WERI-Rb-1 (cell line): ENCODE measurements at places on chromosomes 2 and 18.

GRCh38 chr2:227386630-227387029 lies 1.1 kb downstream of the SCYGR1 start:
- DNase-seq = no peak

GRCh38 chr18:69995774-69996173 lies 48.1 kb upstream of the CD226 start:
- no peak for DNase-seq

- no peak for DNase-seq
These were observed 11.1 kb downstream of the AMMECR1L start for GRCh38 chr2:127874378-127875269.

- peak; percentile 24 for DNase-seq
These were observed 214.6 kb downstream of the TRIB2 start for GRCh38 chr2:12931186-12931844.

- DNase-seq = no peak
These were observed 36.0 kb upstream of the GALNT5 start for GRCh38 chr2:157221394-157221988.

- no peak for DNase-seq
These were observed 794 bp downstream of the DLX2 start for GRCh38 chr2:172101821-172102390.

GRCh38 chr2:66433695-66433944 lies 1.3 kb upstream of the MEIS1 start:
- DNase-seq = no peak

DNA sequence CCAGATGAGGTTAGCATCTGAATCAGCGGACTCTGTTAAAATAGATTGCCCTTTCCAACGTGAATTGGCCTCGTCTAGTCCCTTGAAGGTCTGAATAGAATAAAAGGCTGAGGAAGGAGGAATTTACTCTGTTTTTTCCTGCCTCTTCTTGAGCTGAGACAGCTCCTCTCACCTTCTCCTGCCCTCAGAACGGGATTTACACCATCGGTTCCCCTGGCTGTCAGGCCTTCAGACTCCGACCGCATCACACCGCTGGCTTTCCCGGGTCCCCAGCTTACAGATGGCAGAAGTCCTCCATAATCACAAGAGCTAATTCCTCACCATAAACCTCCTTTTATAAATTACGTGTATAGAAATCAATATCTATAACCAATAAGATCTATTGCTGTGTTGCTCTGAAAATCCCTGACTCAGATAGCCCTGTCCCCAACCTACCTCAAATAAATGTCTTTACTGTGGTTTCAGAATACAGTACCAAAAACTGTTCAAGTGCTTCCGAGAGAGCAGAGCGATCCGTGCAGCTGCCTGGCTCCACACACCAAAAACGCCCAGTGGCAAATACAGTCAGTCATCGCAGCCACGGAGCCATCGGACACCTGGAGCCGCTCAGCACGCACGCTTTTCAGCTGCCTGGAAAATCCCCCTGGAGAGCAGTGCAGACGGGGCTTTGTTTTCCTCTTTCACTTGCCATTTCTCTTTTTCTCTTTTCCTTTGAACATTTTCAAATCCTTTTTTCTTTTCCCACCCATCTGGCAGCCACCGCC lies 196.9 kb downstream of the NRP2 start:
- DNase-seq = no peak

GRCh38 chr2:127721978-127722355 lies 20.7 kb downstream of the SFT2D3 start:
- DNase-seq = no peak

- DNase-seq = no peak
These were observed 451.0 kb downstream of the MEIS1 start for GRCh38 chr2:66885775-66886383.

- no peak for DNase-seq
These were observed 43.4 kb downstream of the MYL12B start for GRCh38 chr18:3305354-3305762.

- DNase-seq = no peak
These were observed 880.4 kb downstream of the TRIB2 start for GRCh38 chr2:13597176-13597575.

DNA sequence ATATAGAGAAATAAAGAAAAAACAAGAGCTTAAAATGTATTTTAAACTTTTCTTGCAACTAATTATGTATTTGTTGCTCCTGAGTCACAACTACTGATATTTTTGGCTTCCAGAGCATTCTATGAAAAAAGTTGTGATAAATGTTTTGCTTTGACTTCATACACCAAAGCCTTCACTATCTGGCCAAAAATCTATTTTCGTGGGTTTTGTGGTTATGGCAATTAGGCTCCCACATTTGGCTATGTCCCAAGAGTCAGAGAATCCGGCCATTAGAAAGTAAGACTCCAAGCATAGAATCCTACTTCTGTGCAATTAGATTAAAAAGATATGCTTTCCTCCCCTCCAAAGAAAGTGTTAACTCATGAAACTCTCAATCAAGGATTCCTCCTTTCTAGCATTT lies 1456.1 kb upstream of the ACVR2A start:
- DNase-seq = no peak

DNA sequence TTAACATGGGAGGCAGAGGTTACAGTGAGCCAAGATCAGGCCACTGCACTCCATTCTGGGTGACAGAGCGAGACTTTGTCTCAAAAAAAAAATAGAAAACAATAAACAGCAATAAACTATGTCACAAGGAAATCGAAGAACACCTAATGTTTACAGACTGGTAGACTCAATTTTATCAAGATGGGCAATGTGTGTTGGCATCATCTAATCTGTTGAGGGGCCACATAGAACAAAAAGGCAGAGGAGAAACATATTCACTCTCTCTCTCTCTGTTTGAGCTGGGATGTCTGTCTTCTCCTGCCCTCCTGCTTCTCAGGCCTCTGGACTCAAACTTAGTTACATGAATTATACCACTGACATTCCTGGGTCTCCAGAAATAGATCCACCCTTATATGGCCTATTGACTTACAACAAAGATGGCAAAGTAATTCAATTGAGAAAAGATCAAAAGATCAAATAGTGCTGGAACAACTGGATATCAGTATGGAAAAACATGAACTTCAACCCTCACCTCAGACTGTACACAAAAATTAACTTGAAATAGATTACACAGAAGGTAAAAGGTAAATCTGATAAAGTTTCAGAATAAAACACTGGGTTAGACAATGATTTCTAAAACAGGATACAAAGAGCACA lies 703.8 kb upstream of the CRIM1 start:
- DNase-seq = no peak

GRCh38 chr18:62637807-62638687 lies 77.3 kb upstream of the PHLPP1 start:
- DNase-seq = peak; percentile 55

GRCh38 chr2:20183373-20183772 lies 41.6 kb downstream of the SDC1 start:
- DNase-seq = no peak

GRCh38 chr2:221243771-221244170 lies 328.3 kb downstream of the EPHA4 start:
- no peak for DNase-seq

- DNase-seq = no peak
These were observed 55.0 kb upstream of the SPRED2 start for GRCh38 chr2:65487404-65487803.
